Esophagus squamous epithelium (tissue), 5 donors: ENCODE measurements at places on chromosomes 16 and 17.

- DNase-seq: no peak
These were observed 58.3 kb downstream of the USP32 start for GRCh38 chr17:60333628-60334031.

- DNase-seq: no peak
These were observed 114.9 kb upstream of the PLCG2 start for GRCh38 chr16:81664153-81664552.

DNA sequence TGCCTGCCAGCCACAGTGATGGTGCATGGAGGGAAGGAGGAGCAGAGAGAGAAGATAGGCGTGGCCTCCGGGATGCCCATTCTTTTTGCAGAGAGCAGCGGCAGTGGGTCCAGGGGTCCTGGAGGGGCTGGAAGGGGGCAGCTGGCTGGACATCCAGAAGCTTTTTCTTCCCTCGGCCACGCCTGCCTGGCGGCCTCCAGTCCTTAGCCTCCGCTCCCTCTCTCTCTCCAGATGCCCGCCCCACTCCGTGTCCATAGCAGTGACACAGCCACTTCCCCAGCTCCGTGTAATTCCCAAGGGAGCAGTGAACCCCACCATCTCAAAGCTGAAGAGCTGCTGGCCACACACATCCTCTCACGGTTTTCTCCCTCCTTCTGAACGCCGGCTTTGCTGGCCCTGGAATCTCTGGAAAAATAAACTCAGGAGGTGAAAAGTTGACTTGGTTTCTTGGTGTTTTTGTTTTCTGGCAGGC lies 26.3 kb upstream of the CDC42EP4 start:
- DNase-seq: no peak

GRCh38 chr17:58965221-58965620 lies 141.5 kb downstream of the TRIM37 start:
- DNase-seq: no peak

GRCh38 chr17:12410717-12411116 lies 255.0 kb upstream of the MYOCD start:
- no peak for DNase-seq

GRCh38 chr16:2776500-2777139 lies 460 bp downstream of the ELOB start:
- DNase-seq: no peak

GRCh38 chr17:39562976-39563375 lies 44.7 kb downstream of the NEUROD2 start:
- DNase-seq: no peak

GRCh38 chr17:32739722-32740121 lies 137.2 kb downstream of the MYO1D start:
- DNase-seq: no peak

DNA sequence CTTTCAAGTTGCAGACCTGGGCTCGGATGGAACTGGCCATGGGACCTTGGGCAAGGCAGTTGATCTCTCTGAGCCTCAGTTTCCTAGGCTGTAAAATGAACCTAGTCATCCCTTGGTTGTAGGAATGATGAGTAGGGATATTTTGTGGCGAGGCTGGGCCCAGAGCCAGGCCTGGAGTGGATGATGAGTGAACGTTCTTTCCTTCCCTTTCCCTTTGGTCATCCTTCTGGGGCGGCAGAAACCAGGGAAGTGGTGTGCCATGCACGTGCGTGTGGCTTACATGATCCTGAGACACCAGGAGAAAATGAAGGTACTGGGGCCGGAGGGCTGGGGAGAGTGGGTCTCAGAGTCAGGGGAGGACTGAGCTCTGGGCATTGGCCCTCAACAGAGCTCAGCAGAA lies 8.4 kb downstream of the FBRS start:
- DNase-seq: no peak

DNA sequence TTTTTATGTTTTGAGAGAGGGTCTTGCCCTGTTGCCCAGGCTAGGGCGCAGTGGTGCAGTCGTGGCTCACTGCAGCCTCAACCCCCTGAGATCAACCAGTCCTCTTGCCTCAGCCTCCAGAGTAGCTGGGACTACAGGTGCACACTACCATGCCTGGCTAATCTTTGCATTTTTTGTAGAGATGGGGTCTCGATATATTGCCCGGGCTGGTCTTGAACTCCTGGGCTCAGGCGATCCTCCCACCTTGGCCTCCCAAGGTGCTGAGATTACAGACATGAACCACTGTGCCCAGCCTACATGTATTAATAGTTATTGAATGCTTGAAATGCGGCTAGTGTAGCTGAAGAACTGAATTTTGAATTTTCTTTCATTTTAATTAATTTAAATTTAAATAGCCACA lies 12.2 kb downstream of the C1QTNF1 start:
- DNase-seq: no peak

DNA sequence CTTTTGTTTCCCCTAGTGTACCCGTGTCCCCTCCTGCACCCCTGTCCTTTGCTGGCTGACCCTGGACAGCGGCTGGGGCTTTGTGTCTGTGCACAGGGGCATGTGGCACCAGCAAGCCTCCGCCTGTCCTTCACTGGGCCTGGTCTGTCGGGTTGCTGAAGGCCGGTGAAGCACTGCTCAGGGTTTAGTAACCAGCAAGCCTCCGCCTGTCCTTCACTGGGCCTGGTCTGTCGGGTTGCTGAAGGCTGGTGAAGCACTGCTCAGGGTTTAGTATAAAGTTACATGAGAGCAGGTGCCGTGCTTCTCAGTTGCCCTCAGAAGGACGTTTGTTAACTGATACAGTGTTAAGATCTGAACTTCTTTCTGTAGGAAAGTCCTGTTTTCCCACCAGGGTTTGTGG lies 33.8 kb downstream of the DEF8 start:
- DNase-seq: no peak

DNA sequence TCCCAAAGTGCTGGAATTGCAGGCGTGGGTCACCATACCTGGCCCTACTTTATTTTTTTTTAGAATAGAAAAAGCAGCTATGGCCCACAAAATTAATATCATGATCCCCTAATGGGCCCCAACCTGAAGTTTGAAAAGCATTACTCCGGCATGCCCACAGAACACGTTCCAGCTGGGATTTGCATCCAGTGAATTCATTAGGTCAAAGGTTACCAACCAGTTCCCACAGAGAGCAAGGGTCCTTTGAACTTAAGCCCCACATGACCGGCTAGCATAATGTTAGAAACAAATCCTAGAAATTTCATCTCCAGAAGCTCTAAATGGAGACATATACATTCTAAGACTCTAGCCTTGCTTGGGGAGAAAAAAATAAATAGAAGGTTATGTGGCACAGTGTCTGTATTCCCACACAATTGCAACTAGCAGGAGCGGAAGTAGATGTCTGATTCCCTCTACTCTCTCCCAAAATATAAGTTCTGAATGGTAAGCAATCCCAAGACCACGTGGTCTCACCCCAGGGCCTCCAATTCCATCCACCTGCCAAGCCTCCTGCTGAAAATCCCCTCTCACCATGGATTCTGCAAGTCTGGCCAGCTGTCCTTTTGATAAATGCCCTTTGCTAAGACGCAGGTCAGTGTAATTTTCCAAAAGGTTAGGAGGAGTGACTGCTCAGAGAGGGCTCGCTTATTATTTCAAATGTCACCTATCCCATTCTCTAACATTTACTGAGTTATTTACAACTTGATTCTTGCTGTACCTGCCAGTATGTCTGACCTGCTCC lies 395.8 kb downstream of the NPIPA8 start:
- no peak for DNase-seq

DNA sequence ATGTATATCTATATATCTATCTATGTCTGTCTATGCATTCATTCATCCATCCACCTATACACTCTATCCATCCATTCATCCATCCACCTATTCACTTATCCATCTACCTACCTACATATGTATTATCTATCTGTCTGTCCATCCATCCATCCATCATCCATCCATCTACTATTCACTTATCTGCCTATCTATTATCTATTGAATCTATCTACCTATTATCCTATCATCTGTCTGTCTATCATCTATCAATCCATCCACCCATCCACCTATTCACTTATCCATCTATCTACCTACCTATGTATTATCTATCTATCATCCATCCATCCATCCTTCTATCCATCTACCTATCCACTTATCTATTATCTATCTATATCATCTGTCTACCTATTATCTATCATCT lies 302.3 kb downstream of the SHISA9 start:
- DNase-seq: no peak

GRCh38 chr16:89095491-89095951 lies 1.9 kb downstream of the ACSF3 start:
- DNase-seq: no peak
